ENCODE measurements at places on chromosomes 16 and 17.

- no peak for DNase-seq
Measured at GRCh38 chr16:68263559-68264127, 683 bp upstream of the SLC7A6 start.

- no peak for DNase-seq
Measured at GRCh38 chr16:2817340-2818271, 569 bp downstream of the PRSS21 start.

DNA sequence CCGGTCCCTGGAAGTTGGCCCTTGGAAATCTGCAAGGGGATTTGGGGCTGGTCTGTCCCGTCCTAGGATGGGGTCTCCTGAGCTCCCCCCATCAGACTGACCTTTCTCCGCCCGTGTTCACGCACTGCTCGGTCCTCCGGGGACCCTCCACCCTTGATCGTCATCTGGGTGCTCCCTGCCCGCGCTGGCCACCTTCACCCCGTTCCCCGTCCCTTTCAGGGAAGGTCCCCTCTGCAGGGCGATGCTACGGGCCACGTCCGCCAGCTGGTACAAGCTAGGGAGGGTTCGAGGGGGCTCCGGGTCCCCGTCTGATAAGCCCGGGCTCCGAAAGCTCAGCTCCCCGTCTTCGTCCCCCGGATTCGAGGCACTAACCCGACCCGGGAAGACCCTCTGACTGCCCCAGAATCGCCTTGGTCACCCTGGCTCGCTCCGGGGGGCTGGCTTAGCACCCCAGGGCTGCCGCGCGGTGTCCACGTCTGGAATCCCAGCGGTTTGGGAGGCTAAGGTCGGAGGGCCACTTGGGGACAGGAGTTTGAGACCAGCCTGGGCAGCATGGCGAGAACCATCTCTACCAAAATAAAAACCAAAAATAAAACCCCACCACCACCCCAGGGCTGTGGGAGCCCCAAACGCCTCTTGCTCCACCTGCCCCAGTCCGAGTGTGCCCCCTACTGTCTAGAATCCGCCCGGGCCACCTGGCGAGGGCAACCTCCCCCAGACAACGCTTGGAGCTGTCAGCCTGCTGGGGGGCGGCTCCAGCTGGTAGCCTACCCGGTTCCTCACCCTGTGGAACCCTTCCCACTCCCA, 1.1 kb upstream of the SLC43A2 start:
- DNase-seq, result peak; percentile 90

- DNase-seq, result no peak
Measured at GRCh38 chr17:49343273-49343672, 18.8 kb downstream of the ZNF652 start.

- no peak for DNase-seq
Measured at GRCh38 chr16:73610160-73610559, 562.2 kb upstream of the ZFHX3 start.

All from activated CD8-positive, alpha-beta memory T cell treated with anti-CD3 and anti-CD28 coated beads, Interleukin-2, amount 10 ng/mL, durations not matched to agents 7 days and 5 days (primary cell).